AG10803 (cell line): ENCODE measurements at places on chromosomes 13 and 19.

DNA sequence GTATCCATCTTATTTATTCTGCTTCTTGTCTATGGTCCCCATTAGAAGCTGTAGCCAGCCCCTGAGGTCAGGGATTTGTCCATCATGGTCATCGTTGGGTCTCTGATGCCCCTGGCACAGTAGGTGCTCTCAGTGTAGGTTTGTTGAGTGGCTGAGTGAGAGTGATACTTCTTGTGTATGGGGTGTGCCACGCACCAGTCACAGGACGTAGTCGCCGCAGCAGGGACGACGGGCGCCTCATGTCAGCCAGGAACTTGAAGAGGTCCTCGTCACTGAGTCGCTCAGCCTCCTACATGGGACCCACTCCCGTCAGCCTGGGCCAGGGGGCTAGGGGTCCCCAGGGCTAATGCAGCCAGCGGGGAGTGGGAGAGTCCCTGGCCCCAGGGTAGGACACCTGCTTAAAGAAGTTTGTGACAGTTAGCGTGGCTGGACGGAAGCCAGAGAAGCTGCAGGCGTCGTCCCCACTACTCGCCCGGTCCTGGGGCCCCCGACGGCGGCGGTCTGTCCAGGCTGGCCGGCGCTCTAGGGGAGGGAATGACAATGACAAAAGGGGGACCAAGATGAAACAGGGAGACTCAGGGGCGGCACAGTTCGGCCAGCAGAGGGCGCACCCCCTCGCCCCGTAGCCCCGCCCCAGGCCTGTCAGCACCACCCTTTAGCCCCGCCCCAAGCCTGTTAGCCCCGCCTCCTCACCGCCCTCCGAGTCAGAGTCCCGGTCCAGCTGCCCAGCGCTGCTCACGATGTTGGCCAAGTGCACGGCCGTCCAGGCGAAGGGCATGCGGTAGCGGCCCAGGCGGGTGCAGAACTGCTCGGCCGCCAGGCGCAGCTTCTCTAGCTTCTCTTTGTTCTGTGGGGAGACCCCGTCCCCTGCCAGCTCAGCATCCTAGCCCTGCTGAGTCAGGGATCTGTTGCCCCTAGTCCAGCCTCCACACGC, 3.7 kb downstream of the ANGPTL8 start:
- peak; percentile 66 for DNase-seq

DNA sequence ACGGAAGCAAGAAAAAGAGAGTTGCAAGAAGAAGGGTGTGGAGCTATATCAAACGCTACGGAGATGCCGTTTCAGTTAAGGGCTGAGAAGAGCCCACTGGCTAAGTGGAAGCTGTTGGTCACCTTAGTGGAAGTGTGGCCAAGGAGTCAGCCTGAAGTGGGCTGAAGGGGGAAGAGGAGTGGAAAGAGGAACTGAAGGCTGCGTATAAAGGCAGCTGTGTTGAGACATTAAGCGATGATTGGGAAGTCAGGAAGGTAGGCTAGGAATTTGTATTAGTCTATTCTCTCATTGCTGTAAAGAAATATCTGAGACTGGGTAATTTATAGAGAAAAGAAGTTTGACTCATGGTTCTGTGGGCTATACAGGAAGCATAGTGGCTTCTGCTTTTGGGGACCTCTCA, 14.1 kb upstream of the FRY start:
- no peak for DNase-seq

DNA sequence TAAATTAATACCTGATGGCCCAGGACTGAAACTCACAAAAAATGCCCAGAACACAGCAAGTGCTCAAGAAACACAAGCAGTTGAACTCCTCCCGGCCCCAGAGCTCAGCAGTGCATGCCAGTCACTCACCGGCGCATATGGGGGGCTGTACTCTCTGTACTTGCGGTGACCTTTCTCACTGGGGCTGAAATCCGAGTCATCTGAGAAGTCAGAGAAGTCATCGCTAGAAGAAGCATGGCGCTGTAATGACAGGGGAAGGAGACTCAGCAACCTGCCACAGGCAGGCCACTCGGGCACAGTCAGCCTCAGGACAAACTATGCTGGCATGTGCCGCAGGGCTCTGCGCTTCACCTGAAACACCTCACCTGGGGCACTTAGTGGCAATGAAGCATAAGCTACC, 19.7 kb downstream of the ZC3H4 start:
- no peak for DNase-seq

- DNase-seq = no peak
Observed at GRCh38 chr13:91101381-91101780, 246.1 kb upstream of the MIR17HG start.

GRCh38 chr19:30669329-30670010, 297.3 kb downstream of the ZNF536 start:
- DNase-seq = peak; percentile 44
